Stimulated activated CD4-positive, alpha-beta T cell treated with anti-CD3 and anti-CD28 coated beads, TNF-alpha, amount 100 ng/mL, for 48 hours (primary cell): ENCODE measurements at places on chromosomes 7 and 10.

- no peak for DNase-seq
Observed at GRCh38 chr7:98913612-98914011, 35.3 kb downstream of the TRRAP start.

- DNase-seq: no peak
Observed at GRCh38 chr7:34036051-34036920, 130.9 kb downstream of the BMPER start.

DNA sequence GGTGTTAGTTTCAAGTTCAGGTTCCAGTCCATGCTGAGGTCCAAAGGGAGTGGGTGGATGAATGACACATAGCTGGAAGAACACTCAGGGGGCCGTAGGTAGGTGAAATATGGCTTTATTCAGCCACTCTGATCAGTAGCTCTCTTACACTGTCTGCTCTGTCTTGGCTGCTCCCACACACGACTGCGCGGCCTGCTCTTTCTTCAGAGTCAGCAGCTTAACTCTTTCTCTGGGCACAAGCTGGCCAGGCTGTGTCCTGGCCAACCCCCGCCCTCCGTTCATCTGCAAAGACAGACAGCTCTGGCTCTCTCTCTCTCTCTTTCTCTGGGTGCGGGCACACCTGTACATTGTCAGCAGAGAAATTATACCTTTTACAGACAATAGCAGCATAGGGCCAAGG lies 317.4 kb upstream of the SORCS1 start:
- DNase-seq: no peak

GRCh38 chr10:78247821-78248220 lies 214.2 kb downstream of the RPS24 start:
- DNase-seq: no peak

- no peak for DNase-seq
Observed at GRCh38 chr10:71969929-71970328, 5.7 kb downstream of the CHST3 start.

DNA sequence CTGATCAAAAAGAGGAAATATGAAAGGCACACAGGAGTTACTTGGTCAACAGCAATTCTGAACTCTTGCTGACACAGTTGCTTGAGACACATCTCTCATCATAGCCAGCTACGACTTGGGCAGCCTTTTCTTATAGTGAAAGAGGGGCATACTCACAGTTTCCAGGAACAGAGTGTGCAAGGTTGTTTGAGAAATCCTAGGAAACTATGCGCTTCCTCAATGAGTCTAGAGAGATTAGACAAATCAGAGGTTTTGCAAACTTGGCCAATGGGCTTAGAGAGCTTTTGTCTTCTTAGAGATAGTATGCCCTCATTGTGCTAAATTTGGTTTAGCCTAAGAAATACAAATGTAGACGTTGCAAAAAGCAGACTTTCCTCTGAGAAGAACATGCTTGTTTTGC lies 370.4 kb downstream of the HGF start:
- DNase-seq: no peak

GRCh38 chr7:159128767-159129166 lies 15.9 kb downstream of the VIPR2 start:
- no peak for DNase-seq

DNA sequence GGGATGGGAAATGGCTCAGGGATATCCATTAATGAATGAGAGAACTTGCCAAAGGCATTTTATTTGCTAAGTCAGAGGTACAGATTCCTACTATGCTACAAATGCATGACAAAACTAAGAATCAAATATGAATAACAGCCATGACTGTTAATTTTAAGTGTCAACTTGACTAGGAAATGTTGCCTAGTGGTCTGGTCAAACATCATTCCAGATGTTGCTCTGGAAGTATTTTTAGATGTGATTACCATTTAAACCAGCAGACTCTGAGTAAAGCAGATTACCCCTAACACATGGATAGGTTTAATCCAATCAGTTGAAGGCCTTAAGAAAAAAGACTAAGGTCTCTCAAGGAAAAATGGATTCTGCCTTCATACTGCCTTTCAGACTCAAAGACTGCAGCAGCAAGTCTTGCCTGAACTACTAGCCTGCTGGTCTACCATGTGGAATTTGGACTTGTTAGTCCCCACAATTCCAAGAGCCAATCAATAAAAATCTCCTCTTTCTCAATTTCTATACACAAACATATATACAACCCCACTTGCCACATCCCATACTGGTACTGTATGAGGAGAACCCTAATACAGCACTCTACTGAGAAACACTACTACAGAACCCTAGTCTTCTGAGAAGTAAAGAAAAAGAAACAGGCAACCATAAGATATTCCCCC lies 119.1 kb downstream of the NRBF2 start:
- DNase-seq: no peak

GRCh38 chr10:46297406-46298204 lies 10.8 kb downstream of the ANTXRL start:
- DNase-seq: no peak

DNA sequence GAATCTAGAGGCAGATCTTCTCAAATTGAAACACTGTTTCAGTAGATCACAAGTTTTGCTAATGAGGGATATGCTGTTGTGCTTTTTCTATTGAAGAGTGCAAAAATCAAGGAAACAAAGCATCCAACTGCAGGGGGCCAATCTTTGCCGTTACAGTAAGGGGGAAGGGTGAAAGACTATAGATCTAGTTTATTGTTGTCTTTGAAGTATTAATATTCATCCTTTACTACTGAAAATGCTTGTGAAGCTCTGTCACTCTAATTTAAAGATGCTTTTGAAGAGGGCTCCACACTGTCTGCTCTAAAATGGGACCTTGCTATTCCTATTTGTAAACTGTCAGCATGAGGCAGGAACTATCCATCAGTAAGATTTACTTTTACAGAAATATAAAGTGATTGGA lies 110.3 kb downstream of the MBL2 start:
- no peak for DNase-seq

DNA sequence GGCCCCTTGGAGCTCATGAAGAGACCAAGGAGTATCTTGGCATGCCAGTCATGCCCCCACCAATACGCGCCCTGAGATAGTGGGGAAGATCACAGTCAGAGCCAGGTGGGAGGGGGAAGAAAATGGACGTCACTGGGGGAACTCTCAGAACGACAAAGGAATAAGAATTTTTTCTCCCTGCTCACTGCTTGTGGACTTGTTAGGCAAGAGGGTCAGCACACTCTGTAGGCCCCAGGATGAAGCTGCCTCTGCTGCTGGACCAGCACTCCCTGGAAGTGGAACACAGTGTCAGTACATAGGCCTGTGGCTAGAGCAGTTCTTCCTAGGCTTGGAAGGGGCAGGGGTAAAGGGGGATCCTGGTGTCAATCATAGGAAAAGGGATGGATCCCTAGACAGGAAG lies 46.5 kb downstream of the DRGX start:
- no peak for DNase-seq

DNA sequence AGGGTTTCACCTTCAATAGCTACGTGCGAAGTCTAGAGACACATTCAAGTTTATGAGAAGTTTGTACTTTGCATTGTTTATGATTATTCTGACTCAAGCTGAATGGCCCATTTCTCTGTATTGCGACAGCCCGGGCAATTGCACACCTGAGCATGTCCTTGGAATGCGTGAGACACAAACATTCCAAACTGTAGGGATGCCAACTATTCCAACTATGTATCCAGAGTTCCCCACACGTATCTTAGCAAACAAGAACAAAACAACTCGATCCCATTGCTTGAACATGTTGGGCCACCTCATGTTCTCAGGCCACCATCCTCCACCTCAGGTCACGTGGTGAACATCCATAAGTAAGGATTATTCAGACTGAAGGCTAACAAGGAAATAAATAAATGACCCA lies 51.4 kb upstream of the EGFR start:
- DNase-seq: no peak

- no peak for DNase-seq
Observed at GRCh38 chr10:120734483-120735078, 116.6 kb upstream of the WDR11 start.

- DNase-seq: no peak
Observed at GRCh38 chr10:62437696-62438095, 63.5 kb downstream of the ZNF365 start.

GRCh38 chr7:48084727-48085432 lies 4.2 kb upstream of the UPP1 start:
- DNase-seq: peak; percentile 77

GRCh38 chr10:98608411-98608810 lies 161.7 kb upstream of the HPS1 start:
- no peak for DNase-seq

DNA sequence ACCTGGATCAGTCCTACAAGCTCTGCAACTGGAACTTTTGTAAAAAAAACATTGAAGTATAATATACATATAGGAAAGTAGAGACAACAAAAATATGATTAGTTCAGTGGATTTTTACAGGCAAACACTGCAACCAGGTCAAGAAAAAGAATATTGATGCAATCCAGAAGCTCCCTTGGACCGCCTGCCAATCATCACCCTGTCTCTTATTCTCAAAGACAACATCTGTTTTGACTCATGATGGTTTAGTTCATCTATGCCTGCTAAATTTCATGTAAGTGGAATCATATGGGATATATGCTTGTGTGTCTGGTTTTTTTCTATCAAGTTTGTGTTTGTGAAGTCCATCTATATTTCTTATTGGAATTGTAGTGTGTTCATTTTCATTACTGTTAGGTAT lies 7.7 kb upstream of the HYCC1 start:
- no peak for DNase-seq

- no peak for DNase-seq
Observed at GRCh38 chr7:103811997-103812396, 177.5 kb downstream of the RELN start.

- DNase-seq: no peak
Observed at GRCh38 chr7:45293295-45293942, 135.8 kb downstream of the RAMP3 start.

DNA sequence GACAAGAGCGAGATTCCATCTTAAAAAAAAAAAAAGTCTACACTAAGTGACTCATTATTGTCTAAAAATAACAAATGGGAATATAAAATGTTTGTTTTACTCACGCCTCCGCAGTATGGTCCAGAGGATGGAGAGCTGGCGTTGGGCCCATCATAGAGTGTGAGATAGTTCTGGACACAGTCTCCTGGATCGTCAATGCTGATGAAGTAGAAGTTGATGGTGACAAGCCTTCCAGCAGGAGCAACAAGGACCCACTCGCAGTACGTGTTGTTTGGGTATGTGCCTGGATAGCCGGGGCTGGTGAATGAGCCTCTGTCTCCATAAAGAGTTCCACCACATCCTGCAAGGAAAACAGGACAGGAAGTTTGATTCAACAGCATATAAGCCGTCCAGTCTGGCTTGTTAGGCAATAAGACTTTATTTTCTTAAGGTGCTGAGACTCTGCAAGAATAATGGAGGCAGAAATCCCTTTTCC lies 11.5 kb upstream of the RSU1 start:
- DNase-seq: no peak

- DNase-seq: no peak
Observed at GRCh38 chr10:96666741-96667140, 53.6 kb downstream of the PIK3AP1 start.

DNA sequence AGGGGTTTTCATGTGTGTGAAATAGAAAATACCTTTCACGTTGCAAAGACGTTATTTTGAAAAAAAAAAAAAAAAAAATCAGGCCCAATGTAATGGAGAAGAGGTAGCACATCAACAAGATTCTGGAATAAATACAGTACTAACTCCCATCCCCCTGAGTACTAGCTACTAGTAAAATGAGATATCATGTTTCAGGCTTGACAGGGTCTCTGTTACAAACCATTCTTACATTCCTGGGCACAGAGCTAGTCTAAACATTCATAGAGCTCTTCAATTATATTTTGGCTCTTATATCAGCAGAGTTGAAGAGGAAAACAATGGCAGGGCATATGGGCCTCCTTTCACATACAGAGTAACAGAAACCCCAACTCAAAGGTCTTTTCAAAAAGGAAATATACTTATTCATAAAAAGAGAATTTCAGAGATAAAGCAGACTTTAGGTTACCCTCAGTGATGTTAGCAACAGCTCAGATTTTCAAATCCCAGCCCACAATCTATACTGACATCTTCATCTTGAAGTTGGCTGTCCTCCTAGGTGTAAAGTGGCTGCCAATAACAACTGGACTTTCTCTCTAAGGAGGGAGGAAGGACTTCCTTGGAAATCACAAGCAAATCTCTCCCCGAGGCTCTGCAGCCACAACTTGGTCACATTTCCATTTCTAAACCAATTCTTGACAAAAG lies 18.6 kb downstream of the C7orf33 start:
- no peak for DNase-seq

GRCh38 chr10:3484306-3485056 lies 300.5 kb downstream of the KLF6 start:
- no peak for DNase-seq

GRCh38 chr7:500521-501420 lies 18.9 kb downstream of the PDGFA start:
- DNase-seq: no peak

- no peak for DNase-seq
Observed at GRCh38 chr10:29600067-29600466, 34.7 kb downstream of the SVIL start.

- DNase-seq: no peak
Observed at GRCh38 chr10:110147961-110148360, 59.4 kb upstream of the MXI1 start.

DNA sequence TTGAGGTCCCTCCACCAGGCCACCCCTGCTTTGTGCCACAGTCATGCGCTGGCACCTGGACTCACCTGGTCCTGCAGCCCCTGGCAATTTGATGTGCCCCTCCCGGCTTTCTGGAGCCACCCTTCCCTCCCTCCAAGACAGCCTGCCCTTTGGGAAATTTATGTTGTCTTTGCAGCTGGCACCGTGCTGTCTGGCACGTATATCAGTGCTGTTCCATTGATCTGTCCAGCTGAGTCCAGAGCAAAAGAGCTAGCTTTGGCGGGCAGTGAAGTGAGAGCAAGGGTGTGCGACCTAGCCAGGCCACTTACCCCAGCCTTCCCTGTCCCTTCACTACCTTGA lies 5.7 kb downstream of the RARRES2 start:
- no peak for DNase-seq

DNA sequence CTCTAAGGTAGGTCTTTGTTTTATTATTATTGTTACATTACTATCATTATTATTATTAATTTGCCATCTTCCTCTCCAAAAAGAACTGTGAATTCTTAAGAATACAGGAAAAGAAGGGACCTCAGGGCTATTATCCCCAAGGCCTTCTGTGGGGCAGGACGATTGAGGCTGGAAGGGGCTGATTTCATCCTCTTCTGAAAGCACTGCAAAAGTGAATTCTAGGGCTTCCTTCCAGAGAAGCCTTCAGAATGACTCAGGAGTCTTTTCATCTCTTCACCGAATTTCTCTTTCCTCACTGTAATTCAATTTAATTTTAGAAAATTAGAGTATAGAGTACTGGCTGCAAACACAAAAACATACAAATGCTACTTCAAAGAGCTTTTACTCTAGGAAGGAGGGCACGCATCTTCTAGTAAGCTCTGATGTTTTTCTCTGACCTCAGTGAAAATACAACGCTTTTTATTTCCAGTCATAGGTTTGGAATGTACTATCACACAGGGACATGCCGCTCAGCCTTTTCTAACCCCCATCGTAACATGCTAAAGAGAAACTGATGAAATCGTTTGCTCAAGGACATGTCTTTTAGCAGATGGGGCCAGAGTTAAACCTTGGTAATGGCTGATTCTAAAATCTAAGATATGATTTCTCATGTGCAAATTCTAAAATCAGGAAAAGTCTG lies 280.2 kb upstream of the PITRM1 start:
- DNase-seq: no peak

GRCh38 chr7:74404741-74405140 lies 49.0 kb upstream of the GTF2IRD1 start:
- no peak for DNase-seq

GRCh38 chr10:1128649-1129048 lies 72.5 kb downstream of the WDR37 start:
- DNase-seq: no peak

- DNase-seq: no peak
Observed at GRCh38 chr10:35172574-35172973, 45.9 kb downstream of the CREM start.
